ENCODE measurements at places on chromosomes 2 and 18.
A peak's percentile ranks its signal among the peaks of the same experiment; 100 is the strongest.

DNA sequence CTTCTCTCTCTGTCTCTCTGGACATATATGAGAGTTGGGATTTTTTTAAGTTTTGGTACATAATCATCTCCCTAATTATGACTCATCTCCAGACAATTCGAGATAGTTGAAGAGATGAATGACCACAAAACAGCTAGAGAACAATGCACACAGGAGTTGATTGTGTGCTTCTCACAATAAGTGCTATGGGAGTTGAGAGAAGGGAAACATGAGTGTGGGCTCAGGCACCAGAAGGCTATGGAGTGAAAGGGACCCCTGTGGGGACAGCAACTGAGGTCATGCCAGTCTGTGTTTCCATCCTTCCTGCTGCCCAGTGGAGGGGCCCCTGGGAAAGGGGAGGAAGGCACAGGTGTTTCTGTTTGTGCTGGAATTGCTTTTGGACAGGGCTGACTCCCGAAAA, 6.5 kb upstream of the YWHAQ start:
- no peak for DNase-seq

DNA sequence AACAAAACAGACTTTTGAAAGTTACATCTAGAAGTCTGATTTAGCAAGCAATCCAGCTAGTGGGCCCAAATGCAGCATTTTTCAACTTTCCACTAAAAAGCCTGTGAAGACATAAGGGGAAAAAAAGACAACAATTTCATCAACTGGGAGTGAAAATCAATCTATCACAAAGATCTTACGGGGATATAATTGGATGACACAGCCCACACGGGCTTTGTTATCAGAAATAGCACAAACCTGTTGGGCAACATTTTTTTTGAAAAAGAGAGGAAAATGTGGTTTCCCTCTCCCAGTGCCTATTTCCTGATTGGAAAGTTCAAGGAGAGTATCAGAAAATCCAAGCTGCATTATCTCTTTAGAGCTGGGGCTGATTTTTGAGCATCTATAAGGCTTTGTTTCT, 132.7 kb downstream of the EVA1A start:
- DNase-seq, result no peak

GRCh38 chr18:55458456-55459203, 129.4 kb downstream of the TCF4 start:
- DNase-seq, result no peak

DNA sequence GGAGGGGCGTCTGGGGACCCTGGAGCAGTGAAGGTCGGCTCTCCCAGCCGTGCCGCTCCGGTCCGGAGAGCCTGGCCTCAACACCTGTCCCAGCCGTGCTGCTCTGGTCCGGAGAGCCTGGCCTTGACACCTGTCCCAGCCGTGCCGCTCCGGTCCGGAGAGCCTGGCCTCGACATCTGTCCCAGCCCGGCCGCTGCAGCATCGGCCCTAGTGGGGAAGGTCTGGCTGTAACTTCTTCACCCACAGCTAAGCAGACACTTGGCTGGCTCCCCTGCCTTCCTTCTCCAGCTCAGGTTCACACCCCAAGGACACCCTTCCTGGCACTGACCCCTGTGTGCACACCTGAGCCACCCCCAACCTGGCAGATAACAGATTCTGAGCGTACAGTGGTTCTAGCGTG, 4.6 kb downstream of the KCNG2 start:
- DNase-seq, result no peak

GRCh38 chr18:77749089-77749488, 499.4 kb downstream of the GALR1 start:
- no peak for DNase-seq

DNA sequence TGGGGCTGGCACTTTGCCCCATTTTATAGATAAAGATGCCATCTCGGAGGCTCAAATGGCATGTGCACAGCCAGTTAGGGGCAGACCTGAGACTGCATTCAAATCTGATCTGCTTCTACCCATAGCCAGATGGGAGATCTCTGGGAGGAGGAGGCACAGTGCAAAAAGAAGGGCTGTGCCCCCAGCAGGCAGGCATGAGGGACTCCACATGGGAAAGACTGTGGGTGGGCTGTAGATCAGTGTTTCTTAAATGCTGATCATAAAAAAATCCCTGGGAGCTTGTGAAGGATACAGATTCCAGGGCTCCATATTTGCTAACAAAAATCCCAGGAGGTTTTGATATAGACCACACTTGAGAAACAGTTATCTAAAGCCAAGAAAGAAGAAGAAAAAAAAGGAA, 15.2 kb downstream of the PAX8 start:
- no peak for DNase-seq

DNA sequence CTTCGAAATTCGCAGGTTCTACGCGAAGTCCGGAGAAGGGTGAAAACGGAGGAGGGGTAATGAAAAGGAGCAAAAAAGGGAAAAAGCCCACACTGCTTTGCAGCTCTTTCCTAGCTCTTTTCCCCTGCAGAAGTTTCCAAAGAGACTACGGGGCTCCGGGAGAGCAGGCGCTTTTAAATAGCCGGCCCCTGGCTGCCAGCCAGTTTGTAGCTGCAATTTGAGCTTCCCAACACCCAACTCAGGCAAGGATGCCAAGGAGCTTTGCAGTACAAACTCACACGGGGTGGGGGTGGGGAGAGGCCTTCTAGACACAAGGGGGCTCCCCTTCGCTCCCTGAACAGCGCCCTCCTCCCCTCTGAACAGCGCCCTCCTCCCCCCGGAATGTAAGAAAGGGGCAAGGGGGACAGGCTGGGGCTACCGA, at the start of gene IGFBP5:
TSS of gene IGFBP5 (minus strand) at position 149 of the 421 bp plus-strand sequence. CDS start 774 bp downstream, outside the sequence.
- DNase-seq, result peak; percentile 38

DNA sequence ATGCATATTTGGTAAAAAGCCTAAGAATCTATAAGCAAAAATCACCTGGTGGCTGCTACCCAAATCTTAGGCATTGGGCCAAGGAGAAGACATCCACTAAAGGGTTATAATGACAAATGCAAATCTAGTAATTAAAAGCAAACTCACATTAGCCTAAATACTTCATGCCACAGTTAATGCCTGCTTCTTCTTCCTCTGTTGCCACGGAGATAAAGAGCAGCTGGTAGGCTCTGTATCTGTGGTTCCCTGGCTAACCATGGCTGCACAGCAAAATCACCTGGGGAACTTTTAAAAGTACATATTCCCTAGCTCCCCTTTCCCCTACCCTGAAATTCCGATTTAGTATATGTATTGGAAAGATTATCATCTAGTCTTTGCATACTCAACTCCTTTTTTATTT, 114.3 kb downstream of the LNPK start:
- DNase-seq, result no peak

DNA sequence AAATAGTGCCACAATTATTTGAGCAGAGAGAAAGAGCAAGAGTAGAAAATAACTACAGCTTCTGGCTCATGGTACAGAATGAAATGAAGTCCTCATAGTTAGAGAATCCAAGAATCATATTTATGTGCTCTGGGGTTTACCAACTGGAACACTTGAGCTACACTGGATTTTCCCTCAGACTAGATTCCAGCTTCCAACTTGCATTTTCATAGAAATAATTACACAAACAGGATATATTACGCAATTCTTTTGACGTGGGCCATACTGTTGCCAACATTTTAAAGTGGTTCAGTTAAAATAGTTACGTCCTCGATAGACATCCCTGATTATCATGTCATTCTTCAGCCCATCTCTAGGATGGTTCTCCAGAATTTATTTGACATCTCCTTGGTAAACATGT, 129.2 kb downstream of the ETAA1 start:
- peak; percentile 55 for DNase-seq

- no peak for DNase-seq
Observed at GRCh38 chr18:28398471-28398870, 221.5 kb upstream of the CDH2 start.

DNA sequence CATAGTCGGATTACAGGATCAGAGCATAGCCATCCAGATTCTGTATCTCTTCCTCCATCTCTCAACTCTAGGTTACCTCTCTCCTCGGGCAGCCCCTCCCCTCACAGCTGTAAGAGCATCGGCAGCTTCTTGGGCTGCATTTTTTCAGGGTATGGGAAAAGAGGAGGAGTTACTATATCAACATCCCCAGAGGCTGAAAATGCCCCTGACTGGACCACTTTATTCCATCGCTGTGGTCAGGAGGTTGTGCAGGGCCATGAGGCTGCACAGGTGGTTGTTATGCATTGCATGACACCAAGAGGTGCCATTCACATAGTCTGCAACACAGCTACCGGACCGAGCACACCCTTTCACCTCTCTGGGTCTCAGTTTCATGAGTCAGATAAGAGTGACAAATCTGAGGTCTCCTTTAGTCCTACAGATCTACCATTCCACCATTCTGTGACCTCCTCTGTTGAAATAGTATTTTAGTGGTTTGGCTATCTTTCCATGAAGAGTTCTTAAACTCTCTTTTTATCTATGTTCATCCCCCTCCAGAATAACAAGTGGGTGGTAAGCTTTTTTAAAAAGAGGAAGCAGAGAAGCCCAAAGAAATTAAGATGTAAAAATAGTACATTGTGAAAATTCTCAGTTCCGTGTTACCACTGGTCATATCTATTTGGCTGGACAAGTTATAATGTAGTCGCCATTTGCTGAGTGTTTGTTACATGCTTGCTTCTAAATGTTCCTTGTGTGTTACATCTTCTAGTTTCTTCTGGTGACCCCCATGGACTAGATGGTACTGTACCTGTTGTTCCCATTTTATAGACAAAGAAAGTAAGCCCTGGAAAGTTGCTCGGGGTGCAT, 56.6 kb upstream of the SLC1A4 start:
- no peak for DNase-seq

GRCh38 chr2:220451438-220451837, 824.0 kb downstream of the SLC4A3 start:
- no peak for DNase-seq

- DNase-seq, result no peak
Observed at GRCh38 chr2:181130686-181131085, 150.3 kb downstream of the UBE2E3 start.

- DNase-seq, result no peak
Observed at GRCh38 chr2:234747833-234748559, 203.8 kb upstream of the SH3BP4 start.

DNA sequence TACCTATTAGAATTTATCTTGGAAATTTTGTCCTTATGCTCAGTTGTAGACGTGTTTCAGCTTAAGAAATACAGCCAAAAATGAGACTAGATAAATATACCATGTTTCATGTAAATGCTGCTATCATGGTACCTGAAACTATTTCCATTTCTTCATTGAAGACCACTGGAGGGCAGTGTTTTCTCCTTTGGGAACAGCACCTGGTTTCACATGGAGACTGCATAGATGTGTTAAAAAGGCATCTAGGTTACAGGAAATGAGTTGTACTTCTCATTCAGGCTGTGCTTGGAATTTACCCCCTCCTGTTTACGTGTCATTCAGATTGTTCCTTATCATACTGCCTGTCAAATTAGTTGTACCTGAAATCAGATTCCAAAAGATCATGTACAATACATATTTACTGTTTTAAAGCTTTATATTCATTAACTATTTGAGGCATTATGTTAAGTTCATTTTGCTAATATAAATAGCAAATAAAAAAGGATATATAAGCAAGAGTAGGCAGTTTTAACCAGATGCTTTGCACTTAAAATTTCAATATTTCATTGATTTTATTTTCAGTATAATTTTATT, 57.3 kb upstream of the PSMD14 start:
- DNase-seq, result no peak

DNA sequence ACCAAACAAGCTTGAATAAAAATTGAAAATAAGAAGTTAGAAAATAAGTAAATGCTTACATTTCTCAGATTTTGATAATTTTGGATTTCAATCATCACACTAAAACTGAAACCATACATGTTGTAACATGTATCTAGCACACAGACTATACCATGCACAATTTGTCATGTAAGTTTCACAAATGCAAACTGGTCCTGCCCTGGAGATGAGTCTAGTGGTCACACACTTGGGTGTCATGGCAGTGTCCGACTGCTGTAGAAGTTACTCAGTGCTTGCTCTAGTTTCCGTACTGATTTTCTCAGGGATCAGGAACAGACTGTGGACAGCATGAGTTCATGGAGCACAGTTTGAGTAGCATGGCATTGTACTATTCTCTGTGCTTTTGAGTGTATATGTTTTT, 182.9 kb upstream of the RMP24 start:
- DNase-seq, result no peak

- DNase-seq, result no peak
Observed at GRCh38 chr2:233654501-233654900, 17.2 kb upstream of the UGT1A9 start.

DNA sequence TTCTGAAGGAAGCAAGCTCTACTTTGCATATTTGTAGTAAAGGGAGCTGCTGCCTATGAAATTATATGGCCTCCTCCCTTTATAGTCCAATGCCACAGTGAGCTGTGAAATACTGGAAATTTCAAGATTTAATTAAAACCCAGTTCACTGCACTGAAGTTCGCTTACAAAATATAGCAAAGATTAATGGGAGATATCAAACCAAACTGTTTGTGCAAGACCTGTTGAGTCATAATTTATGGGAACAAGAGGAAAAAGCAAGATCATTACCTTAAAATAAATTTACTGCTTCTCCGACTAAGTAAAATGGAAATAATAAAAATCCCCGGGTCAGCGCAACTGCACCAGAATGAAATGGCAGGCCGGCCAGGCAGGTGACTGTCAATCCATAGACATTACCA, 215.5 kb upstream of the RAB6C start:
- DNase-seq, result no peak

DNA sequence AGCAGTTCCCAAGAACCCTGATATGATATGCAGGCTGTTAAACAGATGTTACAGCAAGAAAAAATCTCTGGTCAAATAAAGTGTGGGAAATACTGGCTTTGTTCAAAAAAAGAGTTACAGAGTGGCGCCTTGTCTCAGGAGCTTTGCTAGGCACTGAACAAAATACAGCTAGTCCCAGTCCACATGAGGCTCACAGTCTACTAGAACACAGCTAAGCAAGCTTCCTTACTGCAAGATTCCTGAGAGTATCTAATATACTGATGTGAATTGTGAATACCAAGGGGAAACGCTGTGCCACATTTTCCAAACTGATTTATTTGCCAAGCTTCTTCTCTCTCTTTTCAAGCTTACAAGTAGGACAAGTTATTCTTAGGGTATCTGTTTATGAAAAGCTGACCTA, 188.8 kb upstream of the NABP1 start:
- no peak for DNase-seq

DNA sequence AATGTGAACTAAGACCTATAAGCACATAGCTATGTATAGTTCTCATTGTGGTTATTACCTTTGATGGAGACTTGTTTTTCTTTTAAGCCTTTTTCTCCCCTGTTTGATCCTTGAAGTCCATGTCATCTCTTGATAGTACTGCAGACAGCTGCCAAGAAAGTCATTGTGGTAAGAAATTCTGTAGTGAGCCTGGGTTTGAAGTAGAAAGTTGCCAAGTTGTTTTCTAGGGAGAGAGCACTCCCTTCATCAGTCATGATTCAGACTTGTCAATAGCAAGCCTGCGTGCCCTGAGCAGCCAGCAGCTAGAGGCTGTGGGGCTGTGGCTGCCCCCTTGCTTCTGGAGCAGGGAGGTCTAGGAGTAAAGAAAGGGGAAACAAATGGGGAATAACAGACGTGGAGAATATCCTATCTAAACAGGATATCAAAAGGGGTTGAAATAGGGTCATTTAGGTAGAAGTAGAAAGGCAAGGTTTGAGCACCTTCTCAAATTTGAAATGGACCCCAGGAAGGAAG, 8.4 kb downstream of the SP5 start:
- DNase-seq, result no peak

All from AG09309 (cell line).